A673 (cell line): ENCODE measurements at places on chromosomes 13 and 19. TPM values are rescaled to one million over a fixed set of nuclear protein-coding genes. Genes with fewer than 3 reads are reported as not detected.
A peak's percentile ranks its signal among the peaks of the same experiment; 100 is the strongest.

GRCh38 chr19:41220811-41221210 is 1.8 kb downstream of the AXL start:
- DNase-seq, result no peak
- no peaks in the 10 kb centered on the region for H3K36me3 ChIP-seq
- no peak overlapping the region for H3K4me3 ChIP-seq
- H3K27ac ChIP-seq, result no peak overlapping the region
- H3K27me3 ChIP-seq, result no peaks in the 10 kb centered on the region

The MCF2L gene
- total RNA-seq, result 7.0 and 9.5 TPM in 2 replicates

The ZNF728 gene
- total RNA-seq, result not detected in 2 replicates

- H3K4me3 ChIP-seq, result no peak overlapping the region
- no peaks in the 10 kb centered on the region for H3K27me3 ChIP-seq
- DNase-seq, result no peak
- H3K36me3 ChIP-seq, result no peaks in the 10 kb centered on the region
Observed at GRCh38 chr13:85091631-85092234, 707.5 kb downstream of the SLITRK6 start.

DNA sequence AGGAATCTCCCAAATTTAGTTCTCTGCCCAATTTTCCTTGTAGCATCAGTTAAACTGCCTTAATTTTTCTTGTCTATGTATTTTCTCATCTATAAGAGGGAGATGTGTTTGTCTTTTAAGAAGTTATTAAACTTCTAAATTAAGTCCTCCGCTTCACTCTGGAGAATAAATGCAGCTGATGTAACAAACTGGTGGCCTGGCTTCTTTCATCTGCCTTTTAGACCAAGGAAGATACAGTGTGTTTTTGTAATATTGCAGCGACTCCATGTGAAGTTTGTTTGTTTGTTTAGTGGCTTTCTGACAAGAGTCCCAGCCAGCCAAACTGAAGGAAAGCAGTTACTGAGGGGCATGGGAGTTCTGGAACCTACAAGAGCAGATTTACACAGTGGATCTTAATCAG is 56.4 kb downstream of the KLF12 start:
- DNase-seq, result no peak
- H3K36me3 ChIP-seq, result no peaks in the 10 kb centered on the region
- H3K27me3 ChIP-seq, result no peaks in the 10 kb centered on the region
- no peak overlapping the region for H3K4me3 ChIP-seq
- H3K4me1 ChIP-seq, result peaks cover 27% of the 10 kb centered on the region

GRCh38 chr19:7605490-7606222 is 10.0 kb downstream of the CAMSAP3 start:
- no peaks in the 10 kb centered on the region for H3K4me1 ChIP-seq
- no peaks in the 10 kb centered on the region for H3K27me3 ChIP-seq
- H3K36me3 ChIP-seq, result no peaks in the 10 kb centered on the region
- peak; percentile 64 for DNase-seq
- no peak overlapping the region for H3K4me3 ChIP-seq
- H3K27ac ChIP-seq, result no peak overlapping the region

The SPART gene
- total RNA-seq, result 169 and 182 TPM in 2 replicates

The ERICH4 gene
- not detected in 2 replicates for total RNA-seq

GRCh38 chr19:2327773-2328400 is 499 bp downstream of the LSM7 start:
- peaks cover 29% of the 10 kb centered on the region for H3K4me1 ChIP-seq
- no peaks in the 10 kb centered on the region for H3K27me3 ChIP-seq
- peak overlapping the region; percentile 85 for H3K27ac ChIP-seq

GRCh38 chr13:77817521-77817920 is 101.1 kb downstream of the EDNRB start:
- no peak for DNase-seq
- H3K4me3 ChIP-seq, result no peak overlapping the region
- H3K4me1 ChIP-seq, result no peaks in the 10 kb centered on the region
- no peaks in the 10 kb centered on the region for H3K36me3 ChIP-seq
- H3K27ac ChIP-seq, result no peak overlapping the region

DNA sequence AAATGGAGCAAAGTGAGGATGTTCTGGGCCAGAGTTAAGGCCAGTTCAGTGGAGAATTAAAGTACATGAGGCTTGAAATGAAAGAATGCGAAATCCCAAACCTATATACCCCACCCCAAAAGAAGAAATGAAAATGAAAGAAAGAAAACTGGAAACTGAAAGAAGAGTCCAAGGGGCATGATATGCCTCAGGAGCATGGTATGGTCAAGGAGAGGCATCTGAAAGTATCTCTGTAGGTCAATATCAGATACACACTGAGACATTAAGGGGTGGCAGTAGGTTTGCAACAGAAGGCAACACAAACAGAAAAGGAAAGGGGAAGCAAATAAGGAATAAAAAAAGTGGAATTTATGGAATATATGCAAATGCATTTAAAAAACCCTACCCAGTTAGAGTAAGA is 166.5 kb downstream of the COG6 start:
- H3K4me1 ChIP-seq, result peaks cover 40% of the 10 kb centered on the region
- no peak for DNase-seq
- H3K27me3 ChIP-seq, result no peaks in the 10 kb centered on the region
- no peak overlapping the region for H3K27ac ChIP-seq

GRCh38 chr19:50658441-50659317 is 9.4 kb downstream of the C19orf81 start:
- peak; percentile 95 for DNase-seq
- H3K36me3 ChIP-seq, result no peaks in the 10 kb centered on the region
- H3K27me3 ChIP-seq, result no peaks in the 10 kb centered on the region
- H3K27ac ChIP-seq, result peak overlapping the region; percentile 79
- H3K4me3 ChIP-seq, result peak overlapping the region; percentile 64
- H3K4me1 ChIP-seq, result peaks cover 11% of the 10 kb centered on the region

DNA sequence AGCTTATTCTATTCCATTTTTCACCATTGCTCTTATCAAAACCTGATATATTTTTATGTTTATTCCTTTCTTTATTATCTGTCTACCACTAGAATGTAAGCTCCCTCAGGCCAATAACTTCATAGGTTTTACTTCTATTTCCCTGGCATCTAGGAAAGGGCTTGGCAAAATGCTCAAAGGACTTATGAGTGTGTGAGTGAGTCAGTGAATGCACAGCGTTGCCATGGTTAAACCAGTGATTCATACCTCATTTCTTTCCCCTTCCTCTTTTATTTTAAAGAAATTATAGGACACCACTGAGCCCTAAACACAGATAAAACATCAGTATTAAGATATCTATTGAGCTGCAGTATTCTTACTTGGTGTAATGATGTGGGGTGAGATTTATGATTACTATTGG is 162.1 kb downstream of the GPC6 start:
- H3K36me3 ChIP-seq, result no peaks in the 10 kb centered on the region
- no peak overlapping the region for H3K4me3 ChIP-seq
- peaks cover 35% of the 10 kb centered on the region for H3K4me1 ChIP-seq
- H3K27me3 ChIP-seq, result no peaks in the 10 kb centered on the region

The KIR2DL1 gene
- not detected in 2 replicates for total RNA-seq

The PLIN3 gene
- total RNA-seq, result 30.6 and 39.9 TPM in 2 replicates

The PNMA8C gene
- total RNA-seq, result not detected in 2 replicates
